ENCODE measurements at places on chromosomes 3 and 15.

GRCh38 chr3:58188173-58188564 lies 22.6 kb downstream of the DNASE1L3 start:
- no peak for DNase-seq

GRCh38 chr15:97234851-97235610 lies 725.5 kb upstream of the ARRDC4 start:
- DNase-seq, result peak; percentile 1

DNA sequence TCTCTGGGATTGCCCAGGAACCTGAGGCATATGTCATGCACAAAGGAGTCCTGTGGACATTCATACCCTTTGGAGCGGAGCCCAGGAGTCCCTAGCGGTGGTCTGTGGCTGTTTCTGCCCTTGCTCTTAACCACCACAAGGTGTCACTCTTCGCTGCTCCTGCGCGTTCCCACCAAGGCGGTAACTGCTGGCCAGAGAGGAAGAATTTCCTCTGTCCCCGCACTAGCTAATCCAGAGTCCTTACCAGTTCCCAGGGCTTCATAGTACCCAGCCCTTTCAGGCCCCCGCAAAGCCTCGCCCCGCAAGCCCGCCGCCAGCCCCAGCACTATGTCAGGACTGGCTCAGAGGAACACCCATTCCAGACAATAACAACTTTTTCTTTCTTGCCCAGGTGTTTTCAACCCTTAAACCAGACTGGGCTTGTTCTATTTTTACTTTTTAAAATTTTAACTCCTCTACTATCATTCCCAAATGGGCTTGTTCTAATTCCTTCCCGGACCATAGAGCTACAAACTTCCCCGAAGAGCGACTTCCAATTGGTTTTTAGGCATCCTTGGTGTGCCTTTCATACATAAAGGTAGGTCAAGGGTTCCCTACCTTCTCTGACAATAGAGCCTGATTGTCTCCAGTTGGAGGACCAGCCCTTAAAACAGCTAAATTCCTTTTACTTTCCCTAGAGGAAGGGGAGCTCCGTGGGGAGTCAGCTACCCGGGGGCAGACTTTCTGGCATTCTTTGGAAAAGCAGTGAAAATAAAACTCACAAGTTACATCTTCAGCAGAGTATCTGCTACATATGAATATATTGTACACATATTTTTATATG lies 31.8 kb upstream of the ZNF774 start:
- peak; percentile 38 for DNase-seq

DNA sequence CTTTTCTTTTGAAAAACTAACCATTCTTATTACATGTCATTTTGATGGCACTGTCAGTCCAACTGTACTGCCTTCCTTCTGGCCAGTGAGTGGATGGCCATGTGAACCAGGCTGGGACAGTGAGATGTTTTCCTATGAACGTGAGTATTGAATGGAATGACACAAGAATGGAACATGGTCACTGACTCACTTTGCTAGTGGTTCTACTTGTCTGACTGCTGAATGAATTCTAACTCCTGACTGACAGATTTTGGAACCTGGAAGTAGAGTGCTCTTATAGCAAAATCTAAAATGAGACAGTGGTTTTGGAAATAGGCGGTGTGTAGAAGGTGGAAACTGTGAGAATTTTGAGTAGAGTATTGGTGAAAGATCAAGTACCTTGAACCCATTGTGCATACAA lies 606.9 kb upstream of the KCNMB2 start:
- DNase-seq, result no peak

- no peak for DNase-seq
These were observed 4.1 kb downstream of the P3H2 start for GRCh38 chr3:190116551-190117067.

DNA sequence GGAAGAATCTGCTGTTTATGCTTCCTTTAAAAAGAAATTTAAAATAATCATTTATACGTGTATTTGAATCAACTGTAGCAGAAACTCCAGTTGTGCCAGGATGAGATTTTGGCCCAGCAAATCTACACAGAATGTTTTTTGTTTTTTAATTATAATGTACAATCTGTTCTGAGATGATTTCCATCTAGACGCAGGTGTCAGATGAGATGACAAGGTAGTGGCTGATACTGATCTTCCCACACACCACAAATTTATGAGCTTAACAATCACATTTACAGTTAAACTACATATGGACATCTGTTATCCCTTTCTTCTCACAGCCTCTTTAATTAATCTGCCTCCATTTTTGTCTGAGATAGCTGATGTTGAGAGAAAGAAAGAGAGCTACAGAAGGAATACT lies 23.6 kb downstream of the DCLK3 start:
- no peak for DNase-seq

GRCh38 chr3:181999314-181999713 lies 287.6 kb downstream of the SOX2 start:
- no peak for DNase-seq

DNA sequence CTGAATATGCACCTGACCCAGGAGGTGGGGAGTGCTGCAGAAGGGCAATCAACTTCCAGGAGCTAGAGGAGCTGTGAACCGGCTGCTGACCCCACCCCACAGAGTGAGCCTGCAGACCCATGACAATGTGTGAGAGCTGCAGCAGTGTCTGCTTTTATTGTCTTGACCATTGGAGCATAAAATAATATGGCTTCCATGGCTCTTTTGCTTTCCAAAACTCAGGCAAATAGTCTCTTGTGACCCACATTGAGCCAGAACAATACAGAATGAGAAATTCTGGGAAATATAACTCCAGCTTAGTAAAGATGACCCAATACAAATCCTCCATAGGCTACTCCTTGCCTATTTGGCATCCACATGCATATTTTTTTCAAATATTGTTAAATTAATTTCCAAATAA lies 309.6 kb downstream of the PYDC2 start:
- no peak for DNase-seq

- no peak for DNase-seq
These were observed 750.6 kb downstream of the AGBL1 start for GRCh38 chr15:86830304-86830703.

GRCh38 chr3:107250221-107250620 lies 127.0 kb upstream of the CCDC54 start:
- DNase-seq, result no peak

GRCh38 chr3:100086401-100086800 lies 27.9 kb downstream of the FILIP1L start:
- DNase-seq, result no peak

DNA sequence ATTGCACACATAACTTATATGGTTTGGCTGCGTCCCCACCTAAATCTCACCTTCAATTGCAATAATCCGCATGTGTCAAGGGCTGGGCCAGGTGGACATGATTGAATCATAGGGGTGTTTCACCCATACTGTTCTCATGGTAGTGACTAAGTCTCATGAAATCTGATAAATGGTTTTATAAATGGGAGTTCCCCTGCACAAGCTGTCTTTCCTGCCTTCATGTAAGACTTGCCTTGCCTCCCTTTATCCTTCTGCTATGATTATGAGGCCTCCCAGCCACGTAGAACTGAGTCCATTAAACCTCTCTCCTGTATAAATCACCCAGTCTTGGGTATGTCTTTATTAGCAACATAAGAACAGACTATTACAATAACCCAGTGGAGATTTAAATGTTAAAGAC lies 653.9 kb downstream of the ROBO1 start:
- DNase-seq, result no peak

DNA sequence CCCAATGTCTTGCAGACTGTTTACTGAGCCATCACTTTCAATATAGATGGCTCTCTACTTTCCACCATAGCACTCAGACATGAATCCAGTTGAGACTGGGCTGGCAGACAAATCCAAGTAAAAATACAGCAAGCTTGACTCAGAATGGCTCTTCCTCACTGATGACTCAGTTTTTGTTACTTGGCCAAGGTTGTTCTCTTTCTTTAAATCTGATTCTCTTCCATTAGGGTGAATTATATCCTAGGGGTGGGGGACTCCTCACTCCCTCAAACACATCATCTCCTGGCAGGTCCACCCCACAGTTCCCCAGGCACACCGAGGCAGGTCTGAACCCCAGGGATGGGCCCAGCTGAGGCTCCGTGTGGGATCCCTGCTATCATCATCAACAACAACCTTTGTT lies 157.9 kb downstream of the MEX3B start:
- DNase-seq, result no peak

DNA sequence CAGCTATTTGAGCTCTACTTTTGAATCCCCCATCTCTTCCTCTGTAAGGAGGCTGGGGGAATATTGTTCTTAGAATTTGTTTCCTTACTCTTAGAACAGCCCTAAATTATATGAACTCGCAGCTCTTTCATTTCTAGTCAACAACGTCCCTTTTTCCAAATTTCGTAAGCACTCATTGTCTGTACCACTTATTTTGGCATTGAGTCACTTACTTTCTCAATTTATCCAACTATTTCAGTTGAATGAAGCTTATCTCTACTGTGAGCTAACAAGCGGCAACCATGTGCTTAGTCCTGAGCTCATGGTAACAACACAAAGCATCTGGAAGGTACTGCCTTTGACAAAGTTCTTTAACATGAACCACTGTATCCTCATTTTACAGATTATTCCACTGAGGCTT lies 191.1 kb downstream of the GREM1 start:
- DNase-seq, result no peak

GRCh38 chr3:44032487-44032886 lies 209.2 kb upstream of the TOPAZ1 start:
- no peak for DNase-seq

- no peak for DNase-seq
These were observed 57.6 kb upstream of the MEX3B start for GRCh38 chr15:82103468-82103867.

GRCh38 chr15:45171912-45172311 lies 15.9 kb downstream of the SHF start:
- no peak for DNase-seq

GRCh38 chr3:133448478-133449122 lies 48.7 kb downstream of the BFSP2 start:
- DNase-seq, result peak; percentile 33

- no peak for DNase-seq
These were observed 78.0 kb downstream of the FSIP1 start for GRCh38 chr15:39704689-39705088.

DNA sequence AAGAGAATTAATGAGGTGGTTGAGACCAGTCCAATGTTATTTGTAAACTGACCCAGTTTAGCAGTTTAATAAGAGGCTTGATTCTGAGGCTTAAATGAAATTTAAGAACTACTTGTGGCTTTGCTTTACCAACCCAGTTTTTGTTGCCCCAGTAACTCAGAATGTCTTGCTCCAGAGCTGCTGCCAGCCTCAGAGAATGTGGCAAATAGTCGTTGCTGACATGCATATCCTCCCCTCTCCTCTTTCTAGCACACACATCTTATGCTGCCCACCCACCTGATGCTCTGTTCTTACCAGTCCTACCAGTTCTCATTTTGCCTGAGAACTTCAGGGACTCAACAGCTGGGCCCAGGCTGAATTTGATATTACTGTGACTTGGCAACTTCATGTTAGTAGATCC lies 92.4 kb upstream of the TSC22D2 start:
- no peak for DNase-seq

DNA sequence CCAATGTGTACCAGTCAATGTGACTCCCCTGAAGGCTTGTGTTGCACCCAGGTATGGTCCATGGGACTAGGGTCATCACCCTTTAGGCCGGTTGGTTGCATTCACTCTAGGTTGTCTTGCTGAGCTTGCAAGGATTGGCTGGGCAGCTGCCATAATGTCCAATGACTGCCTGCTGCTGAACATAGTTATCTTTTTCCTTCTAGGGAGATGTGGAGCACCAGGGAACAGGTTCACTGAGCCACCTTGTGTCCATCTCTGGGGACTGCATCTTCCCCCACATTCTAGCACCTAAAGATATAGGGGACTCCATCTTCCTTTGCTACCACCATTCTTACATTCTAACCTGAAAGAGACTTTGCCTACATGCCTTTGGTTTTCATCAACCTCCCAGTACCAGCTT lies 580.4 kb upstream of the TBL1XR1 start:
- peak; percentile 22 for DNase-seq

- DNase-seq, result no peak
These were observed 175.9 kb downstream of the ATP10A start for GRCh38 chr15:25687276-25687675.

- no peak for DNase-seq
These were observed 119.8 kb upstream of the ALDH1A3 start for GRCh38 chr15:100759698-100760356.

GRCh38 chr3:169764312-169764881 lies 463 bp downstream of the TERC start:
- peak; percentile 41 for DNase-seq

GRCh38 chr15:80152180-80152895 lies 461 bp upstream of the FAH start:
- DNase-seq, result peak; percentile 91

- no peak for DNase-seq
These were observed 277.9 kb upstream of the GADL1 start for GRCh38 chr3:31172336-31172735.

DNA sequence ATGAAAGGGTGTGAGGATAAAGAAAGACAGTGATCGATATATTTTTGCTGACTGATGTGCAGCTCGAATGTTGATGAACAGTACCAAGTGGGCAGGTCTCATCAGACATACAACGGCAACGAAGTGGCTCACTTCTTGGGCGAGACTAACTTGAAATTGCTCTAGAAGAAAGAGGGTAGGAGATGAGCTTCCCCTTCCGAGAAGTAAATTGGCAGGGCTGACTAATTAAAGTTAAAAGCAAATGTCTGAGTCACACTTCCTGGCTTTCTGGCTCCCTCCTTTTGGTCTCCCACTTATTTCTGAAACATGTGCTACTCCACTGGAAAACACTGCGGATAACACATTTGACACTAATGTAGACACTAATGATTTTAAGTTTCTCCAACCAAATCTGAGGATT lies 228.3 kb downstream of the ABHD5 start:
- no peak for DNase-seq

GRCh38 chr15:63070681-63071129 lies 28.2 kb downstream of the TPM1 start:
- DNase-seq, result no peak

GRCh38 chr3:32323604-32324003 lies 68.0 kb upstream of the CMTM7 start:
- DNase-seq, result no peak

DNA sequence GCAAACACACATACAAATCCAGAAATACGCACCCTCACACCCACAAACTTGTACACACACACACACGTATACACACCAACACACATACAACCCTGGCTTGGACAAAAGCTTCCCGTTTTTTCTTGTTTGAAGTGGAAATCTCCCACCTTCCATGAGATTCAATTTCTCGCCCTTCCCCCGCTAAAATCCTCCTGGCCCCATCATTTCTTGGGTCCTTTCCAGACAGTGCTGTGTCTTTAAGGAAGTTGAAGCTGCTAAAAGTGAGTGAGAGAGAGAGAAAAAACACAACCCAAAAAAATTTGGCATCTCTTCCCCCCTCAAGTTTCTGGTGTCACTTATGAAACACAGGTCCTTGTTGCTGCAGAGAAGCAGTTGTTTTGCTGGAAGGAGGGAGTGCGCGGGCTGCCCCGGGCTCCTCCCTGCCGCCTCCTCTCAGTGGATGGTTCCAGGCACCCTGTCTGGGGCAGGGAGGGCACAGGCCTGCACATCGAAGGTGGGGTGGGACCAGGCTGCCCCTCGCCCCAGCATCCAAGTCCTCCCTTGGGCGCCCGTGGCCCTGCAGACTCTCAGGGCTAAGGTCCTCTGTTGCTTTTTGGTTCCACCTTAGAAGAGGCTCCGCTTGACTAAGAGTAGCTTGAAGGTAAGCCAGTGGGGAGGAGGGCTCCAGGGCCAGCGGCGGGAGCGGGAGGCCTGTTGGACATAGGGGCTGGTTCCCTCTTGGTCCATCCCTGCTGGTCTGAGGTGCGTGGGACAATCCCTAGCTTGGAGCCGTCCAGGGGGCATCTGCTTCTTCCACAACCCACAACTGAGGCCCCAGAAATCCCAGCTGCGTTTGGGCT lies at the start of gene ISLR:
ISLR (plus strand) TSS at position 331 of the 839 bp plus-strand sequence. CDS start 1,149 bp downstream, outside the sequence.
- DNase-seq, result no peak

GRCh38 chr3:33644582-33644981 lies 73.5 kb downstream of the CLASP2 start:
- DNase-seq, result no peak
